ENCODE measurements at places on chromosomes 1 and 21.

DNA sequence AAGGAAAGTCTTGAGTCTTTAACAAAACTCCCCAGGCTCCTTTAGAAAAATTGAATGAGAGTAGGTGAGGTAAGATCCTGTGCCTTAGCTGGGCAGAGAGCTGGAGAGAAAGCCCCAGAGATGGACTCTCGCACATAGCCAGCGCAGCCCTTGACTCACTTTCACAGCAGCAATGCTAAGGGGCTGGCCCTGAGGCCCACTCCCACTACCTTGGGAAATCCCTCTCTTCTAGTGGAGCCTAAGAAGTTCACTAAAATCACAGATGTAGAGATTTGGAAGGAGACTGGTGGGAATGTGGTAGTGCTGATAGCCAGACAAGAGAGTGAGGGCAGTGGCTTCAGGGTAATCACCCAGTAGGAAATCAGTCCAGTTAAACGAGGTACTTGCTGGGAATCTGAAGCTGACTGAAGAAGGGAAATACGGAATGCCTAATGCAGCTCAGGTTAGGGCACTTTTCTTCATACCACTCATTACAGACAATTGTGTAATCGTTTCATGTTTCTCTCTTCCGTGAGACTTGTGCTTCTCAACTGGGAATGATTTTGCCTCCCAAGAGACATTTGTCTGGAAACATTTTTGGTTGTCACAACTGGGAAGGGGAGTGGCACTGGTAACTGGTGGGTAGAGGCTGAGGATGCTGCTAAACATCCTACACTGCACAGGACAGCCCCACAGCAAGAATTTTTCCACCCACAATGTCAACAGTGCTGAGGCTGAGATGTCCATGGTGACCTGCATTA, 42.4 kb upstream of the LRRC8C start:
- H3K27me3 ChIP-seq, result no peaks in the 10 kb centered on the region
- no peak for DNase-seq

DNA sequence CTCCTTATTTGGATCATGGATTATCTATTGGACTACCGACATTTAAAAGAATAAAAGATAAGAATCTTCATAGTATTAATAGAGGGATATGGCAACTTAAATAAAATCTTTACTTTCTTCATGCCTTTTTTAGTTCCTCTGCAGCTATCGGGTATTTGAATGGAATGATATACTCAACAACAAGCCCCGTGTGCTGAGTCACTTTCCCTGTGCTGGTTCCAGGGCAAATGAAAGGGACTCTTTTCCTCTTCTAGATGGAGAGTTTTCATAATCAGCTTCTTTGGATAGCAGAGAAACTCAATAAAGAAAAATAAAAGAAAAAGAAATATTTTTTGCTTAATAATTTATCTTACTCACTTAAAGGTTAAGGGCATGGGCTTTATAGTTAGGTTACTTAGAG, 213.7 kb downstream of the LRRC40 start:
- H3K4me3 ChIP-seq, result no peak overlapping the region
- H3K4me1 ChIP-seq, result no peaks in the 10 kb centered on the region
- H3K27ac ChIP-seq, result no peak overlapping the region
- no peak for DNase-seq

DNA sequence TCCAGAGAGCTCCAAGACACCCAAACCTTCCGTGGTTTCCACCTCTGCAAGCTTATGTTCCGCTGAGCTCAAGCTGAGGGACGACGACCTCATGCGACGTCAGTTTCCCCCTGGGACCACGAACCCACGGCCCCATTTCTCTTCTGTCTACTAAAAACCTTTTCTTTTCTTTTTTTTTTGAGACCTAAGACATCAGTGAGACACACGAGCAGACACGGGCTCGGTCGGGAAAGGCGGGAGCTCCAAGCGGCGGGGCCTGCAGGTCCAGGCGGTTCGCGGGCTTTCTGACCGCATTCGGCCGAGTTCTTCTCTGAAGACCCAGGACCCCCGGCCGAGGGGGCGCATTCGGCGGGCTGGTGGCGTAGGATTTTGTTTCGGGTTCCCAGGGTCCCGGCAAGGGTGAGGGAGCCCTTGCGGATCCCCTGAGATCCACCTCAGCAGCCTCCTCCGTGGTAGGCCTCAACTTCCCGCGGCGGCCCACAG, 402 bp downstream of the C21orf58 start:
- H3K36me3 ChIP-seq, result peaks cover 46% of the 10 kb centered on the region
- peak overlapping the region; percentile 90 for H3K27ac ChIP-seq
- H3K4me1 ChIP-seq, result peaks cover 38% of the 10 kb centered on the region
- DNase-seq, result no peak
- peak overlapping the region; percentile 90 for H3K4me3 ChIP-seq

GRCh38 chr1:163668472-163668871, 346.7 kb downstream of the NUF2 start:
- no peak for DNase-seq
- H3K27ac ChIP-seq, result no peak overlapping the region
- H3K4me1 ChIP-seq, result no peaks in the 10 kb centered on the region
- no peaks in the 10 kb centered on the region for H3K36me3 ChIP-seq

GRCh38 chr1:36377791-36378492, 7.8 kb downstream of the STK40 start:
- H3K4me3 ChIP-seq, result peak overlapping the region; percentile 48
- peaks cover 19% of the 10 kb centered on the region for H3K36me3 ChIP-seq
- peak overlapping the region; percentile 87 for H3K27ac ChIP-seq
- H3K27me3 ChIP-seq, result no peaks in the 10 kb centered on the region
- H3K4me1 ChIP-seq, result peaks cover 63% of the 10 kb centered on the region
- DNase-seq, result no peak

- no peaks in the 10 kb centered on the region for H3K4me1 ChIP-seq
- H3K27me3 ChIP-seq, result no peaks in the 10 kb centered on the region
- no peak for DNase-seq
- H3K4me3 ChIP-seq, result no peak overlapping the region
- no peak overlapping the region for H3K27ac ChIP-seq
These were observed 147.5 kb downstream of the PTPRU start for GRCh38 chr1:29383746-29384371.

DNA sequence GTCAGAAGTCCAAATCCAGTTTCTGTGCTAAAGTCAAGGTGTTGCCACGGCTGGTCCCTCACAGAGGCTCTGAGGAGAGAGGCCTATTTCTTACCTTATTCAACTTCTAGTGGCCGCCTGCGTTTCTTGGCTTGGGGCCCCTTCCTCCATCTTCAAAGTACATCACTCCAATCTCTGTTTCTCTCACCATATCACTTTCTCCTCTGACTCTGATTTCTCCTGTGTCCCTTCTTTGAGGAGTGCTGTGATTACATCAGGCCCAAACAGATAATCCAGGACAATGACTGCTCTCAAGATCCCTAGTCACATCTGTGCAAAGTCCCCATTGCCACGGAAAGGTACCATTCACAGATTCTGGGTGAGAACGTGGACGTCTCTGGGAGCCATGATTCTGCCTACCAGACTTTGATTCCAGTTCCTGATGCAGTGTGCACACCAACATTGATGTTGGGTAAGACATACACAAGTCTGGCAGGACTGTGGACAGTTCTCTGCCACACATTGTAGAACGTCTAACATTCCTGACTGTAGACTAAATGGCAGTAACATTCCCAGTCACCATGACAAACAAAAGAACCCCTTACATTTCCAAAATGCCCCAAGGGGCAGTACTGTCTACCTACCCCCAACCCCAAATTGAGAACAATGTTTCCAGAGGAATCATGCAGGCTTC, 43.0 kb upstream of the ITPKB start:
- H3K27me3 ChIP-seq, result peaks cover 4% of the 10 kb centered on the region
- peaks cover 2% of the 10 kb centered on the region for H3K4me1 ChIP-seq
- no peak overlapping the region for H3K4me3 ChIP-seq
- no peaks in the 10 kb centered on the region for H3K36me3 ChIP-seq
- no peak overlapping the region for H3K27ac ChIP-seq

GRCh38 chr1:67217417-67217816, 51.2 kb downstream of the IL23R start:
- H3K36me3 ChIP-seq, result no peaks in the 10 kb centered on the region
- peaks cover 12% of the 10 kb centered on the region for H3K4me1 ChIP-seq
- H3K27me3 ChIP-seq, result no peaks in the 10 kb centered on the region
- no peak overlapping the region for H3K4me3 ChIP-seq
- DNase-seq, result no peak

- no peaks in the 10 kb centered on the region for H3K4me1 ChIP-seq
- no peak overlapping the region for H3K4me3 ChIP-seq
- H3K27ac ChIP-seq, result peak overlapping the region; percentile 26
- no peak for DNase-seq
- peaks cover 13% of the 10 kb centered on the region for H3K36me3 ChIP-seq
These were observed 42.6 kb upstream of the EDN2 start for GRCh38 chr1:41526956-41527561.

GRCh38 chr1:234316937-234317336, 56.3 kb upstream of the COA6 start:
- no peaks in the 10 kb centered on the region for H3K36me3 ChIP-seq
- no peak for DNase-seq
- no peak overlapping the region for H3K4me3 ChIP-seq
- peaks cover 3% of the 10 kb centered on the region for H3K4me1 ChIP-seq
- H3K27me3 ChIP-seq, result peaks cover 11% of the 10 kb centered on the region
- no peak overlapping the region for H3K27ac ChIP-seq

GRCh38 chr1:221837896-221838295, 96.0 kb upstream of the DUSP10 start:
- DNase-seq, result peak; percentile 39
- H3K36me3 ChIP-seq, result peaks cover 2% of the 10 kb centered on the region
- peak overlapping the region; percentile 71 for H3K4me3 ChIP-seq
- H3K4me1 ChIP-seq, result peaks cover 59% of the 10 kb centered on the region
- H3K27ac ChIP-seq, result peak overlapping the region; percentile 85

DNA sequence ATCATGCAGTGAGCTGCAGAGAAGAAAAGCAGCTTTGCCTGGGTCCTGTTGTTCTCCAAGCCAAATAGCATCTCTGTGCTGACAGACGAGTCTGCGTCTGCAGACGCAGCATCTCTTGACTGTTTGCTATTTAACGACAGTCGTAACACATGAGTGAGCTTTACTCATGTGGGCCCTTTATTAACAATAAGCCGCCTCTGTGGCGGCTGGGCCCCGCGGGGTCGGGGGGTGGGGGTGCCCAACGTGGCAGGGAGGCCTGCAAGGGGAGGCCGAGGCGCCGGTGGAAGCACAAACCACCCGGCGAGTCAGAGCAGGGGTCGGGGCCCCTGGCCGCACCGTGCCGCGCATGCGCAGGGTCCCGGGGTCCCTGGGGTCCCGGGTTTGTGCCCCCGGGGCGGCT, 435.1 kb downstream of the KIF26B start:
- H3K4me3 ChIP-seq, result no peak overlapping the region
- H3K27ac ChIP-seq, result no peak overlapping the region
- H3K36me3 ChIP-seq, result no peaks in the 10 kb centered on the region

- no peak overlapping the region for H3K27ac ChIP-seq
- no peaks in the 10 kb centered on the region for H3K36me3 ChIP-seq
- H3K4me3 ChIP-seq, result no peak overlapping the region
These were observed 148.6 kb upstream of the ETV3 start for GRCh38 chr1:157286646-157287420.

DNA sequence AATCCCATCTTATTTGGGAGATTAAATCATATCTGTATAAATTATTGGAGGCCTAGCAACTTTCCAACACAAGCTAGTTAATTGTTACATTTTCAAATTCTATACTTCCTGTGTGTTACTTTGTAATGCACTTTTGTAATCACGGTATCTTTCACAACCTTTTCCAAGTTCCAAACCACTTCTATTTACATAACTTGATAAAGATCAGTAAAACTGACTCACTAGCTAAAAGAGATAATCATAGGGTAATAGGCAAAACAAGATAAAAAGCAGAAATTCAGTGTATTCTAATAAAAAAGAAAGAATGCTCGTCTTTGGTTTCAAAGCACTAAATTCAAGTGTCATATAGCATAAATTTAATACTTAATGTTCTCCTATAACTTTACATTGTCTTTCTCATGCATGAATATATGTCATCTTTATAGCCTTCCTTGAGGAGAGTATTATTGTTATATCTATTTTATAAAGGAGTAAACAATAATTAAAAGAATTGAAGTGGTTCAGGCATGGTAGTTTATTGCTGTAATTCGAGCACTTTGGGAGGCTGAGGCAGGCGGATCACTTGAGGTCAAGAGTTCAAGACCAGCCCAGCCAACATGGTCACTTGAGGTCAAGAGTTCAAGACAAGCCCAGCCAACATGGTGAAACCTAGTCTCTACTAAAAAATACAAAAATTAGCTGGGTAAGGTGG, 66.4 kb downstream of the RGS13 start:
- no peak for DNase-seq
- no peak overlapping the region for H3K4me3 ChIP-seq
- no peak overlapping the region for H3K27ac ChIP-seq
- H3K4me1 ChIP-seq, result peaks cover 8% of the 10 kb centered on the region
- no peaks in the 10 kb centered on the region for H3K36me3 ChIP-seq

DNA sequence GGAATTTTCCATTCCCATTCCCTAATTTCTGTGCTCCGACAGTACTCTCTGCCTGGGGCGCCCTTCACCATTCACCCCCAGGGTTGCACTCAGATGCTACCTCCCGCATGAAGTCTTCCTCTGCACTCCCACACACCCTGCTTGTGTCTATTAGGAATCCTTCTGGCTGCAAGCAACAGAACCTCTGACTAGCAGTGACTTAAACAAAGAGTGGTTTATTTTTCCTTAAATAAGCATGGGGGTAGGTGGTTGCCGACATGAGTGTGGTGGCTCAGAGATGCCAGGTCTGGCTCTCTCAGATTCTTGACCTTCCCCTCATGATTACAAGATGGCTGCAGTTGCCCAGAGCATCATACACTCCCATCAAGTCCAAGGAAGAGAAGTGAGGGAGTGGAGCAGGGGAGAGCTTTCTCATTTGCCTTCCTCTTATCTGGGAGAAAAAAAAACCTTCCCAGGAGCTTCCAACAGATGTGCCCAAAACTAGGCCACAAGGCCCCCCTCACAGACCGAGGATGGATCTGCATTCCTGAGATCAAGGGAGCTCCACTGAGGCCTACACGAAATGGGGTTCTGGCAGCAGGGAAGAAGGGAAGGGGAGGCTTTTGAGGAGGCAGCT, 49.6 kb upstream of the LBR start:
- DNase-seq, result no peak
- H3K27me3 ChIP-seq, result peaks cover 2% of the 10 kb centered on the region
- H3K27ac ChIP-seq, result peak overlapping the region; percentile 21
- H3K4me1 ChIP-seq, result peaks cover 28% of the 10 kb centered on the region
- no peak overlapping the region for H3K4me3 ChIP-seq

- no peaks in the 10 kb centered on the region for H3K36me3 ChIP-seq
- no peaks in the 10 kb centered on the region for H3K4me1 ChIP-seq
- H3K27me3 ChIP-seq, result no peaks in the 10 kb centered on the region
- no peak for DNase-seq
These were observed 192.5 kb downstream of the FOXD2 start for GRCh38 chr1:47630346-47630745.

GRCh38 chr1:202282596-202283283, 59.0 kb downstream of the UBE2T start:
- DNase-seq, result no peak
- peaks cover 5% of the 10 kb centered on the region for H3K4me1 ChIP-seq
- no peaks in the 10 kb centered on the region for H3K36me3 ChIP-seq
- no peak overlapping the region for H3K4me3 ChIP-seq

DNA sequence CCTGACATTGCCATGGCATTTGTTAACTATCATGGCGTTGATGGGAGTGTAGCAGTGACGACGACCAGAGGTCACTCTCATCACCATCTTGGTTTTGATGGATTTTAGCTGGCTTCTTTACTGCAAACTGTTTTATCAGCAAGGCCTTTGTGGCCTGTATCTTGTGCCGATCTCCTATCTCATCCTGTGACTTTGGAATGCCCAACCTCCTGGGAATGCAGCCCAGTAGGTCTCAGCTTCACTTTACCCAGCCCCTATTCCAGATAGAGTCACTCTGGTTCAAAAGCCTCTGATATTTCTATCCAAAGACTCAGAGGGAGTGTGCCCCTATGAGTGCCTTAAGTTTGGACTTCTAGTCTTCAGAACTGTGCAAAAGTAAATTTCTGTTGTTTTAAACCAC, 130.1 kb downstream of the ADAMTS1 start:
- no peaks in the 10 kb centered on the region for H3K27me3 ChIP-seq
- no peaks in the 10 kb centered on the region for H3K36me3 ChIP-seq
- DNase-seq, result no peak
- no peak overlapping the region for H3K4me3 ChIP-seq
- no peak overlapping the region for H3K27ac ChIP-seq
- no peaks in the 10 kb centered on the region for H3K4me1 ChIP-seq
